ENCODE measurements at places on chromosomes 3 and 15.
A peak's percentile ranks its signal among the peaks of the same experiment; 100 is the strongest.

DNA sequence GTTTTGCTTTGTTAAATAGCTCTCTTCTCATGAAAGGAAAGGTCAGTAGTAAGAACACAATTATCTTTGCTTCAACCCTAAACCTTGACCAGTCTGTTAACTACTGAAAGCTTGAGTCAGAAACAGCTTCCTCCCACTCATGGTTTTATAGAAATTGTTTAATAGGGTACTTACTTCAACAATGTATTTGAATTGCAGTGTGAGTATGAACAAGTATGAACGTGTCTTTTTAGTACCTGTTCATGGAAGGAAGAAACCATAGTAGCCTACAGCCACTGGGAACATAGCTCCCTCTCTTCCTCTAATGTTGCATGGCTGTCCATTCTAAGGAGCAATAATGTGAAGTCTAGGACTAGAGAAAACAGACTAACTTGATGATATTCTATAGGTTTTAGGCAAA, 311.0 kb downstream of the MCTP2 start:
- no peak for DNase-seq

DNA sequence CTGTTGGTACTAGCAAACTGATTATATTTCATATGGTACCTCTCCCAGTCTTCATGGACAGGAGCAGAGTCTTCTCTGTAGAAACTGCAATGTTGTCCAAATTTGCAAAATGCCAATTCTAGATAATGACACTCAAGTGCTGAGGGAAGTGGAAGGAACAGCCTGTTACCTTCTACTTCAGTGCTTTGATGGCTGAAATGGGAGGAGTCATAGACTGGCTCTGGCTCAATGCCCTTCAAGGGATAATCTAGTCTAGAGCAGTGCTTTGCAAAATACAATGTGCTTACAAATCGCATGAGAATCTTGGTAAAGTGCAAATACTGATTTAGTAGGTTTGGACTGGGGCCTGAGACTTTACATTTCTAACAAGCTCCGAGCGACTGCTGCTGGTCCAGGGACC, 51.7 kb upstream of the ACP3 start:
- no peak for DNase-seq

DNA sequence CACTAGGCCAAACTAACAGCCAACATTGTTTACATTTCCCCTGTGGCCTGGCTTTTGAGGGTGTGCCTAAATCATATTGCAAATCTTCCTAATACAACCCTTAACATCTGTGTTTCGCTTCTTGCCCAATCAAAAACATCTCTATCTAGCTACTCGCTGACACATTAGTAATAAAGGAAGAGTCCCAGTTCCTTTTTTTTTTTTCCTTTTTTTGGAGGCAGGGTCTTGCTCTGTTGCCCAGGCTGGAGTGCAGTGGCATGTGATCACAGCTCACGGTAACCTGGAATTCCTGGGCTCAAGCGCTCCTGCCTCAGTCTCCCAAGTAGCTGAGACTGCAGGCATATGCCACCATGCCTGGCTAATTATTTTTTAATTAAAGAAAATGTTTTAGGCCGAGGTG, 2.1 kb upstream of the SRPRB start:
- no peak for DNase-seq

GRCh38 chr3:170038434-170039110, 777 bp downstream of the GPR160 start:
- no peak for DNase-seq

DNA sequence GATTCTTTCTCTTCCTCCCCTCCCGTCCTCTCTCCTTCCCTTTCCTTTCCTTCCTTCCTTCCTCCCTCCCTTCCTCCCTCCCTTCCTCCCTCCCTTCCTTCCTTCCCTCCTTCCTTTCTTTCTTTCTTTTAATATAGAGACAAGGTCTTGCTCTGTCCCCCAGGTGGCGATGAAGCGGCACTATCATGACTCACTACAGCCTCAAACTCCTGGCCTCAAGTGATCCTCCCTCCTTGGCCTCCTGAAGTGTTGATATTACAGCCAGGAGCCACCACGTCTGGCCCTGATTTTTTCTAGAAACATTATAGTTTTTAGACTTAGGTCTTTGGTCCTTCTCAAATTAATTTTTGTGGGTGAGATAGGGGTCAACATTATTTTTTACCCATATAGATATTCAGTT, 15.5 kb downstream of the GRM2 start:
- DNase-seq = no peak

DNA sequence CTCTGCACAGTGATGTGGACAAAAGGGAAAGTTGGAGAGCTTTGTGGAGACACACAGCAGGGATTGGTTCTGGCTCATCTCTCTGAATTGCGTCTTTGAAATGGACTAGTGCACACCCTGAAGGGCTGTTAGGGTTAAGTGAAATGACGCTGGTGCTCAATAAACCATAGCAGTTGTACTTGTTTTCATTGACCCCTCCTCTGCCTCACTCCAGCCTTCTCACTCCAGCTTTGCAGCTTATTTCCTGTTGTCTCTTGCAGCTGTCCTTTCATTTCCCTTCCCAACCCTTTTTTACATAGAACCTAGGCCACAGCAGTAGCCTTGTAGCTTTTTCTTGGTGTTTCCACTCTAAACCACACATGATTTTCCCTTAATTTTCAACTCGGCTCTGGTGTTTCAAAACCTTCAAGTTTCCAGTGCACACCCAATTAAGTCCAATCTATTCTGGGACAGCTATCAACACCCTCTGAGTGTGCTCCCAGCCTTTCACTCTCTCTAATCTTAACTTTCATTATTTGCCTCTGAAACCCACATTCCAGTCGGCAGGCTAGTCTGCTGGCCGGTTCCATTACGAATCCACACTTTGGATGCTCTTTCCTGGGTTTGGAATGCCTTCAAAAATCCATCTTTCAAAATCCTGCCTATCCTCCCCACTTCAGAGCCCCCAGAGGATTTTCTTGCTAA, 6.4 kb downstream of the C3orf52 start:
- no peak for DNase-seq

DNA sequence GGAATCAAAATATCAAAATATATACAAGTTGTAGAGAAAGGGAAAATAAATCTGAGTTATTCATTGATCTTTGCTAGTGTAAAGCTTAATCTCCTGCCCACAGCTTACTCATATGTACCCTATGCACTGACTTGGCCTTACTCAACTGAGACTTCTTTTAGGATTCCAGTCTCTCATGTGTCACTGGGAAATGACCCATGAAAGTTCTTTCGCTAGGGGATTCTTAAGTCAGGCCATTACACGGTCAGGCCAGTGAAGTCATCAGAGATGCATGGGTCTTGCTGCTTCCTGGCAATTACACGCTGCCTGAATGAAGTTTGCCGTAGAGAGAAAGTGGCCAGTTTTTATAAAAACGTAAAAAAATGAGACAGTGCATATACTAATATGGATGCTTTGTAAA, 20.7 kb upstream of the LPP start:
- no peak for DNase-seq

GRCh38 chr3:18758047-18758704, 333.0 kb upstream of the SATB1 start:
- DNase-seq = no peak

GRCh38 chr3:112857526-112857925, 10.9 kb upstream of the CD200R1L start:
- DNase-seq = no peak

DNA sequence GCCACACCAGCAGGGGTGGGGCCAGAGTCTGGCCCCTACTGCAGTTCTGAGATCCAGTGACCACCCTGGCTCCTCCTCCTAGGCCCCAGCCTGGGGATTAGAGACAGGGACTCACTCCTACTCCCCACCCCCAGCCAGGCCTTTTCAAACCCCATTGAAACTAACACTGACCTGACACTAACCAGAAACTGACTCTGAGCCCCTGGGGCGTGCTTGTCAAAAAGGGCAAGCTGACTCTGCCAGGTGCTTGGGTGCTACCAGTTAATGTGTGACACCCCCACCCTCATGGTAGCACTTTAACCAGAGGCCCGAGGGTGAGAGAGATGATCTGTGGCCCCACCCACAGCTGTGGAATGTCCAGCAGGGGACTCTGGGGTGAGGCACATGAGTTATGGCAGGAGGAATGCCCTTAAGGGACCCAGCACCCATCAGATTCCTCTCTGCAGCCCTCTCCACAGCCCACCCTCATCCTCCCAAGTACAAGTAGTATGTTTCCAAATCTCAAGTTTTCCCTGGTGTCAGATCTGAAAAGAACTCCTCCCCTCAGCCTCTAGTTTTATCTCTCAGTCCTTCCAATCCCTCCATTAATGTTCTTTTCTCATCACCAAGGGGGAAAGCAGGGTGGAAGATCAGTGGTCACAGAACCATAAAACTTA, 1.4 kb downstream of the PTH1R start:
- no peak for DNase-seq

GRCh38 chr3:95265129-95265528, 1202.3 kb downstream of the NSUN3 start:
- DNase-seq = no peak

DNA sequence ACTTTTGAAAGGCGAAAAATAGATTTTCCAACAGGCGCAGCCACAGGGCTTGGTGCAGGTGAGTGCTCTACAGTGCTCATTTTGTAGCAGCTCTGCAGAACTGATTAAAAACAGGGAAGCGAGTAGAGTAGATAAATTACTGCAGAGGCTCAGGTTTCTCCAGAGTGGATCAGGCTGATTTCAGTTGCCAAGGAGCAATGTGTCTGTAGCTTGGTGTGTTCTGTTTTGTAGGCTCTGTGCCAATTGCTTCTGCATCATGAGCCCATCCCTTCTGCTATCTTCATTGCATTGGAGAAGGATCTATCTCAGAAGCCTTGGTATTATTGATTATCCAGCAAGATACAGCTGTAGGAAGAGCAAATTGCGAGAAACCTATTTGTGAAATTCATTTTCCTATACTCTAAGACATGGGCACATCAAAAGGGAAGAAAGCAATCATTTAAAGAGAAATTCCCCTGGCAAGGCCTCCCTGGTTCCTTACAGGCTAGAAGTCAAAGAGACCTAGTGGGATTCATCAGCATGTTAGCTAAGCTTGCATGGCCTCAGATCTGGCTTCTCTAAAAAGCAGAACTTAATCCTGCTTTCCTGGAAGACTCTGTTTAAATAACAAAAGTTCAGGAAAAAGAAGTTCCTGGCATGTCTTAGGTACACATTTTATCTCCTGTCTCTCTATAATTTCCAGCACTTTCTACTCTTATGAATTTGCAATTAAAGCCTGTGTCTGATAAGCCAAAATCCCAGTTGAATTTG, 432.4 kb upstream of the ATP10A start:
- no peak for DNase-seq

DNA sequence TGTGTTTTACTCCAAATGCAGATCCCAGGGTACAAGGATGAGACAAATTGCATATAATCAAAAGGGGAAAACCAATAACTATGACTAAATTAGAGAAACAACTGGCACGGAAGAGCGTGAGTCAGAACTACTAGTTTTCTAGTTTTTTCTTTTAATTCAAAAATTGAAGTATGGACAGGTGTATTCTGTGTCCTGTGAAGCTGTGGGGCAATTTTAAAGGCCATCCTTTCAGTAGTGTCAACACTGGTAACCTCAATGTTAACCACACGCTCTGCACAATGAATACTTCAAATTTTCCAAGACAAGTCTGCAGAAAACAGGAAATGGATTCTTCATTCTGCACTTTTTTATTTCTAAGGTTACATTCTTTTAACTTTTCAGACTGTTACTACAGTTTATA, 32.5 kb upstream of the GOLGA8A start:
- no peak for DNase-seq

DNA sequence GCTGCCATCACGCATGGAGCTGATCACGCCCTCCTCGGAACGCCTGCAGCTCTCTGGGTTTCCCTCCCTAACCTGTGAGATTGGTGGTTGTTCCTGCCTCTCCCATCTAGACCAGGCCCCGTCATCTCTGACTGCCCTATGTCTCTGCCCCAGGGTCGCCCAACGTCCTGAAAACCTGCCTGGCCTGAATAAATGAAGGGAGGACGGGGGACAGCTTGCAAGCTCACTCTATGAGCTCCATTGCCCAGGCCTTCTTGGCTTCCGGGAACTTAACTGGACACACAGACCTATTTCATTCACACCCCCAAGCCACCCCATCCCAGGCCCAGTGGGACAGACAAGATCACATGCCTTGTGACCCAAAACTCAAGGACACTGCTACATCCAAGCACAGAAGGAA, 274.2 kb downstream of the XXYLT1 start:
- no peak for DNase-seq

DNA sequence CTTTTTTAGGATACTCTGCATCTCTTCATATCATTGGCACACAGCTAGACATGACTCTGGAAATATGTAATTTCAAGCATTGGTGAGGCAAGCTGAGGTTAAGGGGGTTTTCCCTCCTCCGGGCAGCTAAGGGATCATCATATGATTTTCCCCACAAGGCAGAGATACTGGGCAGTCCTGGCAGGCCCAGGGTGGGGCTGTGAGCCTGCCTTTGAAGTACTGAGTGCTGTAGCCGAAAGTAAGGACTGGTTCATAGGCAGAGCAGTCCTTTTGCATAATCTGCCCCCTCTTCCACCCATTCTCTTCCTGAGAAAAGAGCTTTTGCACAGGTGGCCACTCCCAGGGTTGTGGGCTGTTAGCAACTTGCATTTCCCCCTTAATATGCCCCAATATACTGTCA, 168.8 kb upstream of the MANF start:
- DNase-seq = no peak

- no peak for DNase-seq
Observed at GRCh38 chr15:44545913-44546802, 9.2 kb downstream of the EIF3J start.

DNA sequence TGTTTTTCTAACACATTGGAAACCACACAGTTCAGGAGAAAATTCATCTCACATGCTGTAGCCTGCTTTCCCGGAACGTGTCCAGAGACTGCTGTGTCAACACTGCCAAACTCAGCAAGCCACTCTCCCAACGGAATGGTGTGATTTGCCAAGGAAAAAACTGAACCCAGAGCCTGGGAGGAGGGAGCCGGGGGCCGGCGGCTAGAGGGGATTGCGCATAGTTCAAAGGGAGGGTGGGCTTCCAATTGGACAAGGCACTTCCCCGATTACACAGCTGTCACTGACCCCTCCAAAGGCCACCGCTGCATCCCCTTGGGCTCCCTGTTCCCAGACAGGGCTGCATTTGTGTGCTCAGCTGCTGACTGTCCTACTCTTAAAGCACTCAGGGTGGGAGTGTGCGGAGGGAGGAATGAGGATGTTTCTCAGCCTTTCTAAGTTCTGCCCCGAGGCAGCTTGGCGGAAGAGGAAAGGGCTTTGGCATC, 256.2 kb downstream of the ZNF621 start:
- DNase-seq = no peak

GRCh38 chr3:194265505-194265892, 85.6 kb downstream of the CPN2 start:
- DNase-seq = peak; percentile 35

DNA sequence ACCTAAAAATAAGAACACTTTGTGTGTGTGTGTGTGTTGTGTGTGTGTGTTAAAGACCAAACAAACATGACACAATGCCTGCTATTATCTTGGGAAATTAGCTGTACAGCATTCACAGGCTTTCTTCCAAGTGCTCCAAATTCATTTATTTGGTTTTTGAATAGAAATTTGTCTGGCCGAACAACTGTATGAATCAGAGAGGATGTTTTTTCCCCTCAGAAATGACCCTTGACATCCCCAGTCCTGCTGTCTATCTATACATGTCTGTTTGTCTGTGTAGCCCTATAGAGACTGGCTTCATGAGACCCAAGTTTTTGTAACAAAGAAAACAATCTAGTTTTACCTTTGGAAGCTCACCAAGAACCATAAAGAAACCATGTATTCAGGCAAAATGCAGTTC, 549.8 kb downstream of the NSUN3 start:
- DNase-seq = no peak

GRCh38 chr3:13415997-13416793, 3.9 kb downstream of the NUP210 start:
- no peak for DNase-seq

- DNase-seq = no peak
Observed at GRCh38 chr15:80161468-80162016, 8.7 kb downstream of the FAH start.

Measured in substantia nigra (tissue), 51 donors.